Ascending aorta (tissue), 2 donors: ENCODE measurements at places on chromosomes 11 and 22. TPM values are rescaled to one million over a fixed set of nuclear protein-coding genes. Genes with fewer than 3 reads are reported as not detected.
A peak's percentile ranks its signal among the peaks of the same experiment; 100 is the strongest.

NPAS4 gene
- 5.0 TPM for total RNA-seq

GRCh38 chr11:32172848-32173834 is 82.3 kb downstream of the RCN1 start:
- no peaks in the 10 kb centered on the region for H3K4me1 ChIP-seq
- H3K27me3 ChIP-seq, result no peaks in the 10 kb centered on the region
- no peak overlapping the region for H3K27ac ChIP-seq
- no peak overlapping the region for H3K4me3 ChIP-seq
- DNase-seq, result no peak
- no peaks in the 10 kb centered on the region for H3K36me3 ChIP-seq

DNA sequence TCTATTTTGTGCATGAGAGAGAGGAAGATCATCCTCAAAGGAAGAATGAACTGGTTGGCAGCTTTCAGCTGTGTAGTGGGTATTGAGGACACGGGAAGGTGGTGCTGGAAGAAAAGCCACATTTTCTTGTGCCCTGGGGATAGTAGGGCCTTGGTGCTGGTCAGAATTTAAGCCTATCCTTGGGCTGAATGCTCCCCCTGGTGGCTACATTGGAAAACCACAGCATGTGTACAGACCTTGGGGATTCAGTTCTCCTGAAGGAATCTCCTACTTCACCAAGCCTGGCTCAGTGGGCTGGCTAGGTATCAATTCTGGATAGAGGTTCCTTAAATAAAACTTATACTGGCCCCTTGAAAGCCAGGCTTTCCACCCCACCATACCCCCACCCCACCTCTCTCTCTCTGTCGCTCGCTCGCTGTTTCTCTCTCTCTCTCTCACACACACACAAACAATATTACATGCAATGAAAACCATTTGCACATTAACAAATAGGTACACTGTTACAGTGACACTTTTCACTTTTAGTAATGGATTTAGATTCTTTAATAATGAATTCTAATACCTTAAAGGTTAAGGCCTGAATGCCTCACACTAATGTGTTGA is 2.8 kb upstream of the OR51M1 start:
- H3K36me3 ChIP-seq, result no peaks in the 10 kb centered on the region
- H3K27me3 ChIP-seq, result no peaks in the 10 kb centered on the region
- no peak for DNase-seq
- H3K4me1 ChIP-seq, result no peaks in the 10 kb centered on the region
- H3K27ac ChIP-seq, result no peak overlapping the region

ABTB2 gene
- 7.9 TPM for total RNA-seq

DNA sequence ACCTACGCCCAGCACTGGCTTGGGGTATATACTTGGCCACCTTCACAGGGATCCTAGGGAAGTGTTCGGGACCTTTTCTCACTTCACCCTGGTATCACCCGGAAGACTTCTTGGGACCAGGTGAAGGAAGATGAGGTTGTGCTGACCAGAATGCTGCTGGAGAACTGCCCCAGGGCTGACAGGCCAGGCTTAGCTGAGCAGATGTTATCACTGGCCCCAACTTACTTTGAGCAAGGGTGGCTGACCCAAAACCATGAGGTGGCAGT is 4.5 kb downstream of the FTH1 start:
- peaks cover 10% of the 10 kb centered on the region for H3K4me1 ChIP-seq
- H3K27me3 ChIP-seq, result no peaks in the 10 kb centered on the region
- peak; percentile 78 for DNase-seq
- H3K36me3 ChIP-seq, result peaks cover 28% of the 10 kb centered on the region
- peak overlapping the region; percentile 57 for H3K27ac ChIP-seq

GRCh38 chr22:44275631-44275995 is 37.1 kb downstream of the SHISAL1 start:
- no peak overlapping the region for H3K4me3 ChIP-seq
- no peak overlapping the region for H3K27ac ChIP-seq
- DNase-seq, result no peak
- no peaks in the 10 kb centered on the region for H3K4me1 ChIP-seq

CCDC73 gene
- total RNA-seq, result not detected

- no peak overlapping the region for H3K4me3 ChIP-seq
- DNase-seq, result peak; percentile 59
- no peaks in the 10 kb centered on the region for H3K36me3 ChIP-seq
- no peaks in the 10 kb centered on the region for H3K27me3 ChIP-seq
Observed at GRCh38 chr22:48742556-48743343, 1084.9 kb downstream of the BRD1 start.

LMO2 gene
- 56.0 TPM for total RNA-seq
